NCI-H748 treated with DMSO at 0.1 percent for 48 hours (cell line): ENCODE measurements at places on chromosomes 4 and X.
A peak's percentile ranks its signal among the peaks of the same experiment; 100 is the strongest.

GRCh38 chr4:8547108-8547911, 32.9 kb upstream of the GPR78 start:
- no peak for DNase-seq

DNA sequence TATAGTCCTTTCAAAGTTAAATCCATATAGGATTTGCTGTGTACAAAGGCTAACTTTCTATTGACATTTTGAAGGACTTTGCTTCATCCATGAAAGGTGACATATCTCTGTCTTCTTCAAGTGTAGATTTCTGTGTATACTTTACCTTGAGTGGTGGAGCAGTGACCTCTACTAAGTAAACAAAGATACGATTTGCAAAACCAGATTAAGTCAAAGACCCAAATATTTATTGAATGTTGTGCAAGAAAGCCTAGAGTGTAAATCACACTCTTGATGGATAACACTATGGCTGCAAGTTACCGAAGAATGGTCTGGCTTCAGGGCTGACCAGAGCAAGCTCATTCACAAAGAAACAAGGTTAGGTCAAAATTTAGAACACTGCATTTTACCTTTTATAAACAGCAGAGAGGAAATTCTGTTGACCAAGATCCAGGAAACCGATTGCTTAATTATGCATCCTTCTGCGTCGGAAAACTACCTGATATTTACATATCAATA, 5.4 kb upstream of the FGG start:
- DNase-seq, result no peak

DNA sequence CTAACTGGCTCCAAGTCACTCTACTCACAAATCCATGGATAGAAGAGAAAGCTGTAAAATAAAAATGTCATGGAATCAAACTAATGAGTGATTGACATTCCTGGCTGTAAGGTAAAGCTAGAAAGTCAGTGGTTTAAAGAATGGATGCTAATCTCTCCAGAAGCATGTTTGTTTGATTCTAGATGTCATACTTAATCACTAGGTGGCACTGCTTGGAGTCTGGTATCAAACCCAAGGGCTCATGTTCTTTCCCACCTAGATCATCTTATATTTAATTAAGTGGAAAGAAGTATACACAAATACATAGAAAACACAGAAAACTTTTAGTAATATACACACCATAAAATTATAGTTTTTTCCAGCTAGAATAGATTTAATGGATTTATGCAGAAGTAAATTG, 2666.6 kb downstream of the PCDH7 start:
- peak; percentile 0 for DNase-seq

DNA sequence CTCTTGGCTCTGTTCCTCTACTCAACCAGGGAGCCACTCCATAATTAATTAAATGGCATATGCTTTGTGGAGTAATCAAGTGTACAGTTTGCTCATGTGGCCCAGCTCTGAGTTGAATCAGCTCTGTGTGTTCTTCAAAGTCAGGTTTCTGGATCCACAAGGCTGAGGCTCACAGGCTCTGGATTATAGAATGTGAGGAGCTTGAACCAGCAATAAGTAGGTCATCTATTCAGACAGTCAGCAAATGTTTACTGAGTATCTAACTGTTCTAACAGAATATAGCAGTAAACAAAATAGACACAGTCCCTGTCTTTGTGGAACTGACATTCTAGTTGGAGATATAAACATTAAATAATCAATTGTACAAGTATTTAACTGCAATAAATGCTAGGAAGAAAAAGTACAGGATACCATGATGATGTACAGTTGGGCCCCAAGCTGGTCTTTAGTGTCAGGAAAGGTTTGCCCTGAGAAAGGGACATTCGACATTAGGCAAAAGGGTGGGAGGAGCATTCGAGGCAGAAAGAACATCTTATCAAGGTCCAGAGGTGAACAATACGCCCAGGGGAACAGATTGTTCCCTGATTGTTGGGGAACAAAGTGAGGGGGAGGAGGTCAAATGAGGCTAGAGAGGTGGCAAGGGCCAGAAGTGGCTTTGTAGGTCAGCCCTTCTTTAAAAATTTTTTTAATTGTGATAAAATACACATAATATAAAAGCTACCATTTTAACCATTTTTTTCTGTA, 20.5 kb upstream of the TSR2 start:
- DNase-seq, result no peak

DNA sequence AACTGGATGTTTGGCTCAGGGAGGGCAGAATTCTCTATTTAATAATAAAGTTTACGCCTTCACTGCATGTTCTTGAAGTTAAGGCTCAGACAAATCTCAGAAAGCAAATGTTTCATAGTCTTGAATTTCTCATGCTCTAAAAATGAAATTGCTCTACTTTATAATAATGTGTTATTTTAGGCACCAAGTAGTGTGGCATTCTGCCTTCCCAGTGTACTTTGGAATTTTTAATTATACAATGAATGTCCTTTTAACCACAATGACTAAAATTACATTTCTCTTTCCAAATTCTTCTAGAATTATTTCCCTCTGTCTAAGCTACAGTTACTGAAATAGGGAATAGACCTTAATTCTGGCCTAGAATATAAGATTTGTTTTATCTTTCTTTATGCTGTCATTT, 97.9 kb upstream of the PDE5A start:
- no peak for DNase-seq

GRCh38 chr4:125042041-125042440, 272.7 kb upstream of the FAT4 start:
- DNase-seq, result no peak

DNA sequence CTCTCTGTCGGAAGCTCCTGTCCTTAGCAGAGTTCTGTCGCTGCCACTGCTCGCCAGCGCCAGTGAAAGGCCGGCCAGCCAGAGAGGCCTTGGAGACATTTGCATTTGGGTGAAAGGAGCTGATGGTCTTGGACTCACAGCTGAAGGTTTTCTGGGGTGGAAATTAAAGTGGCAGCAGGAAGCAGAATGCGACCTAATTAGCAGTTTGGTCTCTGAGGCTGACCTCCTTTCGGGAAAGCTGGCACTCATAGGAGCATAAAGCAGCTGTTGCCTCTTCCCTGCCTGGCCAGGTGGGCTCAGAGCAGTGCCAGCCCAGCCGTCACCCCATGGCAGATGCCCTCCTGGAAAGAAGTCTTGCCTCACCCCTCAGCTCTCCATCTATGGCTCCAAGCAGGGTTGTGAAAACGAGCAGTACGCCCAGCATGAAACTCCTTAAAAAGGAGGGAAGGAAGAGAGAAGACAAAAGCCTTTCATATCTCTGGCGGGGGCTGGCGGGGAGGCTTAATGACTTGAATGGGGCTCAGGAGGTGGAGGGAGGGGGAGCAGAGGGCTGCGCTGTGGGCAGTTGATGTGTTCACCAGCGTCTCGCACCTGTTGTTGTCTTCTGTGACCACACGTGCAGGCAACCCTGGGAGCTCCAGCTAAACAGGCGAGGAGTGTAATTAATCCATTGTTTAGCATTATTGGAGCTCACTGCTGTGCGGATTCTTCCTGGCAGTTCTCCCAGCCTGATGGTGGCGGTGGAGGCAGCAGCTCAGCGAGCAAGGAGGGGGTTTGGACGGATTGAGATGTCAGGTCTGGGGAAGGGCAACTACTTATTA, 264.0 kb downstream of the MID1IP1 start:
- DNase-seq, result peak; percentile 75

DNA sequence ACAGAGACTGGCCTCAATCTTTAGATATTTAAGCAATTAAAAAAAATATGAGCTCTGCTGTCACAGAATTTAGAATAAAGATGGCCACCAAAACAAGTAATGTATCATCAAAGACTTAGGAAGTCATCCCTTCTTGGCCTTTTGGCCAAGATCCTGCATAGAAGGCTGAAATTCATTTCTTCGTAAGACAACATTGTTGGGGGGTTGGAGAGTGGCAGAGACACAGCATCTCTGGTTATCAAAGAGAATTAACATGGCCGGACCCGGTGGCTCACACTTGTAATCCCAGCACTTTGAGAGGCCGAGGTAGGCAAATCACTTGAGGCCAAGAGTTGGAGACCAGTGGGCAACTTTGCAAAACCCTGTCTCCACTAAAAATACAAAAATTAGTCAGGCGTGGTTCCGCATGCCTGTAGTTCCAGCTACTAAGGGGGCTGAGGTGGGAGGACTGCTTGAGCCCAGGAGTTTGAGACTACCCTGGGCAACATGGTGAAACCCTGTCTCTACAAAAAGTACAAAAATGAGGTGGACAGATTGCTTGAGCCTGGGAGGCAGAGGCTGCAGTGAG, 4.0 kb downstream of the PPM1K start:
- DNase-seq, result no peak

GRCh38 chr4:93775551-93775950, 53.0 kb upstream of the ATOH1 start:
- no peak for DNase-seq

GRCh38 chr4:182185491-182185890, 57.7 kb upstream of the TENM3 start:
- no peak for DNase-seq

DNA sequence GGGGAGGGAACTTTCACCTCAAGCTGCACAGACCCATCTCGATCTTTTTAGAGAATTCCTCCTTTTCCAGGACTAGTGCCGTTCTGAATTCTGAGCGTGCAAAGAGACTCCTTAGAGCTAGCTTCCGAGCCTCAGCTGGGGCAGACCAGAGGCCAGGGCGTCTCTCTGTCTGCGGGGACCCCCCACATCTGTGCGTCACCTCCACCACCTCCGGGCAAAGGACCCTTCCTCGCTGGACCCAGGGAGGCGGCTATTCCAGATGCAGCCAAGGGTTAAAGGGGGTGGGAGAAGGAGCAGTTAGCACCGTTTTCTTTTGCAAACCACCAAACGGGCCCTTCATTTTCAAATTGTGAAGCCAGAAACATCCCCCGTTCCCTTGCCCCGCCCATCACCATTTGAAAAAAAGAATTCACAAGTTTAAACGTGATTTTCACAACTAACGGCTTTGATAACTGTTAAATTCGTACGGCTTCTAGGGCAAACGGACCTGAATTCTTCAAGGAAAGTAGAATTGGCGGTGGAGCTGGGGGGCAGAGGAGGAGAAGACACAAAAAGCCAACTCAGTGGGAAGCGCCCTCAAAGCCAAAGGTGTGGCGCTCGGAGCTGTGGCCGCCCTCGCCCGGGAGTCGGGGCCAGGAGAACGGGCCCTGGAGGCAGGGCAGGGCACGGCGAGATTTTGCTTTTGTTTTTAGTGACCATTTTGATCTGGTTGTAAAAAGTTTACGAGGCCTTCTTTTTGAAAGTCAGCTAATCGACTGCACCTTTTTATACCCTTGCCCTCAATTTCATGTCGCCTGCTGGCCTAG, 3.3 kb upstream of the PDGFRA start:
- DNase-seq, result no peak

DNA sequence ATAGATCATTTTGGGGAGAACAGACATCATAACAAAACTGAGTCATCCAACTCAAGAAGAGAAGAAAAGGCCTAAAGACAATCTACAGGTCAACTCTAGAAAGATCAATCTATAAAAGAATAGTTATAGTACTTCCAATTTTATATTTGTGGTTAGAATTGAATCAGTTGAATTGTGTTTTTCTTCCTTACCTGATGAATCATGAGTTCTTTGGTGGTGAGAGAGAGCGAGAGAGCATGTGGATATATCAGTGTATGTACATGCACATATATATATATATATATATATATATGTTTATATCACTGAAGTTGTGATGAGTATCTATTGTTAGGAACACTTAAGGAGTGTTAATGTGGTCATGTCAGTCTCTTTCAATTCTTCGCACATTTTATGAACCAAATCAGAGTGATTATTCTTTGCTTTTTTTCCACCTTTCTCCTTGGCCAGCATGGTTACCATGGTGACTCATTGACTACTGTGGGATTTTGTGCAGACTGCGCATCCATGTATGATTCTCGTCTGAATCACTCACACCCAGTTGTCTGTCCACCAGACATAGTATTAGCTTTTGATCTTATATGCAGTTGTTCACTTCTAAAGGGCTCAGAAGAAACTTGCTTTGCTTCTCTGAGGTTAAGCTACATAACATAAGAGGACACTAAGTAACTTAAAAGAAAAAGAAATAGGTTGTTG, 90.4 kb upstream of the RAB40AL start:
- no peak for DNase-seq

- DNase-seq, result no peak
These were observed 168.1 kb downstream of the FAT4 start for GRCh38 chr4:125482822-125483221.

- DNase-seq, result no peak
These were observed 98.2 kb downstream of the HS6ST2 start for GRCh38 chrX:132860200-132860599.

GRCh38 chrX:20361890-20362262, 95.2 kb upstream of the RPS6KA3 start:
- no peak for DNase-seq

DNA sequence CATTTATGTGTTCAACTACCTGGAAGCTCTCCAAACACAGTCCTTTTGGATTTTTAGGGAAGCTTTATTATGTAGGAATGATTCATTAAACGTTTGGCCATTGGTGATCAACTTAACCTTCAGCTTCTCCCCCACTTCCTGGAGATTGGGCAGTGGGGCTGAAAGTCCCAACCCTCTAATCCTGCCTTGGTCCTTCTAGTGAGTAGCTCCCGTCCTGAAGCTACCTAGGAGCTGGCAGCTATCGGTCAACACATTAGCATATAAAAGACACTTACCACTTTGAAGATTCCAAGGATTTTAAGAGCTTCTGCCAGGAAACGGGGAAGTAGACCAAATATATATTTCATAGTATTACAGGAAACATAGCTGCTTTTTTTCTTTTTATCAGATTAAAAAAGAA, 69.7 kb downstream of the MCUB start:
- DNase-seq, result no peak

GRCh38 chr4:153519687-153520086, 53.5 kb downstream of the TMEM131L start:
- DNase-seq, result no peak

- DNase-seq, result no peak
These were observed 272.4 kb upstream of the SMIM31 start for GRCh38 chr4:164481306-164482091.

DNA sequence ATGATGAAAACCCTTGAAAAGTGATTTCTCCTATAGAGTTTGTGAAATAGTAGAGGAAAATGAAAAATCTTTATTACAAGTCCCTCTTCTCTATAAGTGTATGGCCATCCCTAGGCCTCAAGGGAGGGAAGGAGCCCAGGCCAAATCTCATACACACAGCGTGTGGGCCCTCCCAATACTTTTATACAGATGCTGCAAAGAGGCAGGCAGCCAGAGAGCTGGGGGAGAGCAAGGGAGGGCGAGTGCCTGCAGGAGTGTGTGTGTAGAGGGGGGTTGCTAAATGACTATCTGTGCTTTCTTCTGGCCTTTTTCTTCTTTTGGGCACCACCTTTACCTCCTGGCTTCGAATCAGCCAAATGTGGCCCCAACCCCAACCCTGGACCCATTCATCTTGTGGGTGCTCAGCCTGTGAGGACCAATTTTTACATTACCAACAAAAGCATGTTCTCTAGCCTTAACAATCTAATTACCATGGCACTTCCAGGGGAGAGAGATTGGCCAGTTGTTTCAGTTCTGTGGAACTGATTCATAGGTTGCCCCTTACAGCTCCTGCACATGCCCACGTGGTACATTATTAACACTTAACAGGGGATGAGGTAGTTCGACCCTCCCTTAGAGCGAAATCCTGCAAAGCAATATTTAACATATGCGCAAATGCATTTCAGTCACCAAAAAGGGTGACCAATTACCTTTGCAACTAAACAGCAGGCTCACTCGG, 2.0 kb downstream of the GPC3 start:
- DNase-seq, result no peak
